Upper lobe of right lung (tissue), 1 donor: ENCODE measurements at places on chromosomes 2 and 18. TPM values are rescaled to one million over a fixed set of nuclear protein-coding genes. Genes with fewer than 3 reads are reported as not detected.

DNA sequence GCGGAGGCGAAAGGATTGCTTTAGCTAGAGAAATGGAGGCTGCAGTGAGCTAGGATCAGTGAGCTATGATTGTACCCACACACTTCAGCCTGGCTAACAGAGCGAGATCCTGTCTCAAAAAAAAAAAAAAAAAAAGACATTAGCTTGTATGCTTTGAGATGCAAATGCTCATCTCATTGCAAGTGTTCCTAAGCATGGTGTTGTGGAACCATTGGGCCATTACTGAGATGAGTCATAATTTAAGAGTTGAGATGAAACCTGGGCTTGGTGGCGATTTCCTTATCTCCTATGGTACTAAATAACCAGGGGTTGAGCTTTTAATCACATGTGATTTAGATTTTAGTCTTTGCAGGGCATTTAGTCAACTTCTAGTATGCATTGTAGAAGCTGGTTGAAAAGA, 2.2 kb downstream of the PLEKHA3 start:
- peaks cover 52% of the 10 kb centered on the region for H3K4me1 ChIP-seq
- DNase-seq, result no peak
- H3K27ac ChIP-seq, result no peak overlapping the region
- H3K36me3 ChIP-seq, result peaks cover 19% of the 10 kb centered on the region

The LRRC30 gene
- total RNA-seq, result not detected

- no peak overlapping the region for H3K4me3 ChIP-seq
- H3K36me3 ChIP-seq, result no peaks in the 10 kb centered on the region
- no peak for DNase-seq
- H3K27ac ChIP-seq, result no peak overlapping the region
Observed at GRCh38 chr2:156380117-156380645, 47.7 kb upstream of the NR4A2 start.

GRCh38 chr2:141029428-141030078, 1101.3 kb downstream of the LRP1B start:
- no peaks in the 10 kb centered on the region for H3K36me3 ChIP-seq
- no peak overlapping the region for H3K27ac ChIP-seq
- H3K27me3 ChIP-seq, result no peaks in the 10 kb centered on the region
- no peak for DNase-seq

DNA sequence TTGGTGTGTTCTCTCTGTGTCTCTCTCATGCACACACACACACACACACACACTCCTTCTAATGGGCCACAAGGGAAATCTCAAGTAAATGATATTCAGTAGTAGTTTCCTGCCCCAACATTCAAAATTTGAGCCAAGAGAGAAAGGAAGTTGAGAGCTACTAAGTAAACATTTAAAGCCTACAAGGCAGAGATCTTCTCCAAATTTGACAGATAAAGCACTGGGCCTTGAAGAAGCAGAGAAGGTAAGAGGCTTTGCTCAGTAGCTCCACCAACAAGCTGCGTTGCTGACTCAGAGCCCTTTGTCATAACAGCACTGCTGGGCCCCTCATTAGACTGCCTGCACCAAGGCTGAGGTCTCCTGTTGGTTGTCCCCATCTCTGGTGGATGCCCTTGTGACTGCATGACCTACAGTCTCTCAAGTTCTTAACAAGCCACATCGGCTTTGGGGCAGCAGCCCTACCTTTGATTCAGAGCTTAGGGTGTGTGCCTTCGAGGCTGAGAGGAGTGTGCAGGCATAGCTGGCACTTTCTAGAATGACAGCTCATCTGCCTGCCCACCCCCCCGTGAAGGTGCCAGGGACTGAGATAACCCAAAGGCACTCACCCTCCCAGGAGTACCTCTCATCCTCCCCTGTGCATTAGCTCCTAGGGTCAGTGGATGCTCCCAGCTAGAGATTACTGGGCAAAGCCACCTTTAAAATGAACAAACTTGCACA, 32.3 kb upstream of the NEB start:
- H3K4me3 ChIP-seq, result no peak overlapping the region
- peaks cover 12% of the 10 kb centered on the region for H3K4me1 ChIP-seq
- H3K36me3 ChIP-seq, result no peaks in the 10 kb centered on the region
- DNase-seq, result no peak
- no peaks in the 10 kb centered on the region for H3K27me3 ChIP-seq

DNA sequence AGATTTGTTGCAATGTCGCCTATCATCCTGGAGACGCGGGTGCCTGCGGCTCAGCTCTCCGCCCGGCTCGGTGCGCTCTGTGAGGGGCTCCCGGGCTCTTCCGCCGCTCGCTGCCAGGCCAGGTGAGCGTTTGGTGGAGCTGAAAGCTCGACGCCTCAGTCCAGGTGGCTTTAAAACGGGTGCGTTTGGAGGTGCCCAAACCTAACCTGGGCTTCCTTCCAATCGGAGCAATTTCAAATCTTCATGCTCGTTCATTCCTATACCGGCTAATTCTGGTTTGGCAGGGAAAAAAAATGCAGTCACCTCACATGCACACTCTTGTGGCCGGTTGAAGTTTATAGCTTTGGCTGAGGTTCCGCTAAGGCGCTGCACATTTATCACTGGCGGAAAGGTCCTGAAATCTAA, at the start of gene SLC16A14:
Gene SLC16A14, minus strand, starts transcription at position 274 of the 405 bp plus-strand sequence. CDS start 9,572 bp downstream, outside the sequence.
- no peak for DNase-seq
- H3K27me3 ChIP-seq, result no peaks in the 10 kb centered on the region
- peak within 1 kb of the TSS; percentile 50 for H3K4me3 ChIP-seq
- no peaks in the 10 kb centered on the region for H3K36me3 ChIP-seq
- peak within 1 kb of the TSS; percentile 67 for H3K27ac ChIP-seq
- H3K4me1 ChIP-seq, result peaks cover 6% of the 10 kb centered on the region

The GPR45 gene
- not detected for total RNA-seq

The ATG4B gene
- total RNA-seq, result 72.0 TPM

DNA sequence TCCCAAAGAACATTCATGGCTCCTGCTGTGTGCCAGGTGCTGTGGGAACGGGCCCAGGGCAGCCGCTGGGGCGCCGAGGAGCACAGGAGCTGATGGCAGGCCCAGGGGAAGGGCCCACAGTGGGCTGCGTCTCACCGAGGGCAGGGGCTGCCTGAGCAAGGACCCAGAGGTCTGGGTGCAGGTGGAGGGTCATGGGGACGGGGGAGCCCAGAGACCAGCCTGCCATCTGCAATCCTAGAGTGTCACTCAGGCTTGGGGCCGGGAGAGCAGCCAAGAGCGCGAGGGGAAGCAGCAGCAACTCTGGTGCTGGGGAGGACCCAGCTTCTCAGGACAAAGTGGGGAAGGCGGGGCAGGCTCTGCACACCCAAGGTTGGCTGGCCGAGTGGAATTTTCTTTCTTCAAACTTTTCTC, 207.4 kb downstream of the HDAC4 start:
- no peaks in the 10 kb centered on the region for H3K4me1 ChIP-seq
- H3K27ac ChIP-seq, result no peak overlapping the region
- H3K27me3 ChIP-seq, result no peaks in the 10 kb centered on the region
- no peak overlapping the region for H3K4me3 ChIP-seq
- DNase-seq, result peak; percentile 59
- H3K36me3 ChIP-seq, result peaks cover 14% of the 10 kb centered on the region

DNA sequence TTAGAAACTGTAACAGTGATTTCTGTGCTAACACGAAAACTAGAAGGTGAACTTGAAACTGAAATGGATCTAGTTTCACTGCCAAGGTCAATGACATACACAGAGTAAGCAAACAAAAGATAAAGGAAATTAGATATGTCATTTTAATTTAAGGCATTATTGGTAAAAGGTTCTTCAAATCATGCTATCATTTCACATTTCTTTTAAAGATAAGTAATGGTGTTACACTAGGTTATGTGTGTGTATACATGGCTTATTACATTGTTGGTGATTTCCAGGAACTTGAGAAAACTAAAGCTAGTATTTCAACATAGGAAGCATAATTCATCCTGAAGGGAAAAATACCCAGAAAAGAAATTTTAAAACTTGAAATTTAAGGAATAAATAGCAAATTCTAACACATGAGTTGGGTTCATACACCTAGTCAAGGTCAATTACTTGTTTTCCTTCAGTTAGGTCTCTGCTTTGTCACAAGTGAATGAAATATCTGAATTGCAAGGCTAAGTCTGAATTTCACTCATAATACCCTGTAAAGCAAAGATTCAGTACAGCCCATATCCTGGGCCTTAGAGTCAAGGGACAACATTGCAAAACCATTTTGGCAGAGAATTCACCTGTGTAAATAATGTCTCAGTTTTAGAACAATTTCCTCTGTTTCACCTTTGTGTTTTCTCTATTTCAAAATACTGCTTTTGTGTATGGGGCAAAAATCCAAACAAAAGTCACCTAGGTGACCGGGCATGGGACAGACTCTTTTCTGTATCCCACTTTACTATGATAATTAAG, 141.6 kb downstream of the SRBD1 start:
- no peak overlapping the region for H3K27ac ChIP-seq
- no peak overlapping the region for H3K4me3 ChIP-seq
- peaks cover 4% of the 10 kb centered on the region for H3K4me1 ChIP-seq
- no peak for DNase-seq
- H3K36me3 ChIP-seq, result no peaks in the 10 kb centered on the region

The HJURP gene
- total RNA-seq, result 1.2 TPM

- H3K36me3 ChIP-seq, result peaks cover 100% of the 10 kb centered on the region
- H3K4me3 ChIP-seq, result no peak overlapping the region
- no peaks in the 10 kb centered on the region for H3K27me3 ChIP-seq
- H3K4me1 ChIP-seq, result no peaks in the 10 kb centered on the region
- peak overlapping the region; percentile 31 for H3K27ac ChIP-seq
Observed at GRCh38 chr2:233270366-233270765, 18.9 kb downstream of the ATG16L1 start.

The NT5C1B gene
- not detected for total RNA-seq

The PMAIP1 gene
- 3.1 TPM for total RNA-seq

- DNase-seq, result no peak
- H3K27ac ChIP-seq, result no peak overlapping the region
- no peaks in the 10 kb centered on the region for H3K4me1 ChIP-seq
Observed at GRCh38 chr2:187783446-187783845, 229.2 kb upstream of the TFPI start.

GRCh38 chr18:58280191-58280590, 236.2 kb downstream of the NEDD4L start:
- no peaks in the 10 kb centered on the region for H3K27me3 ChIP-seq
- DNase-seq, result no peak
- no peak overlapping the region for H3K4me3 ChIP-seq
- no peak overlapping the region for H3K27ac ChIP-seq

DNA sequence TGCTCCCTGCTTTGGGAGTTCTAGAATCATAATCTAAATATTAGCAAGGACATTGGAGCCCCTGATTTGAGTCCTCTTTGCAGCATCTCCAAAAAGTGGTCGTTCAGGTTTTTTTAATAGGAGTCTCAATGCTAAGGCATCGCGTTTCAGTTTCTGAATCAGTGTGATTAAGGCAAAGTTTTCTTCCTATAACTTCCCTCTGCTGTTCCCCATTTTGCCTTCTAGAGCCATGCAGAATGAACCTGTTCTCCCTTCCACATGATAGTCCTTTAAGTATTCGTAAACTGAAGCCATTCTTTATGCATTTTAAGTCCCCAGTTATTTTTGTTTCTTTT, 159.5 kb downstream of the PTGR3 start:
- H3K27me3 ChIP-seq, result no peaks in the 10 kb centered on the region
- H3K4me1 ChIP-seq, result no peaks in the 10 kb centered on the region
- no peak overlapping the region for H3K4me3 ChIP-seq
- H3K27ac ChIP-seq, result no peak overlapping the region

The FSHR gene
- total RNA-seq, result not detected

The CRACDL gene
- 33.3 TPM for total RNA-seq

- no peak for DNase-seq
- H3K4me3 ChIP-seq, result no peak overlapping the region
- peak overlapping the region; percentile 58 for H3K27ac ChIP-seq
- H3K36me3 ChIP-seq, result no peaks in the 10 kb centered on the region
- H3K27me3 ChIP-seq, result no peaks in the 10 kb centered on the region
Observed at GRCh38 chr2:8455236-8456150, 226.4 kb upstream of the ID2 start.

DNA sequence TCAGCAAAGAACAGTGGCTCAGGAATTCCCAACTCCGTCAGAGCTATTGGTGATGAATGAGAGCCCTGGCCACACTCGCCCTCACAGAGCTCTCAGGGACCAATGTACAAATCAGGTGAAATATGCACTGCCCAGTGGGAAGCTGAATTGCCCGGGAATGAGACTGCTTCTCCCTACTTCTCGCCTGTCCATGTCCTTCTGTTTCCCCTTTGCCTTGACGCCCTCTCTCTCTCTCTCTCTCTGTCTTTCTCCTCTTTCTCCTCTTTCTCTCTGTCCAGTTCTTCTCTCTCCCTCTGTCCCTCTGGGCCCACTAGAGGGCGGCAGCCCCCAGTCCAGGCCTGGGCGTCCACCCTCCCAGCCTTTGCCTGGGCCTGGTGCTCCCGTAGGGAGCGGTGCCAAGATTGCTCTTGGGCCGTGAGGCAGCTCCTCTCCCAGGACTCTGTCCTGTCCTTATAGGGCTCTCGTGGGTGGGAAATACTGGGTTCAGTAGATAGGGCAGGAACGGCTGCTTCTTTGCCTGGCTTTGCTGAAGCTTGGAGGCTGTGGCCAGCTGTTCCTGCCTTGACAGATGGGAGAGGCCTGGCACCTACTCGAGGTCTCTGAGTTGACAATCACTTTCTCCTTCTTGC, 28.4 kb upstream of the PUM2 start:
- no peak overlapping the region for H3K4me3 ChIP-seq
- H3K27me3 ChIP-seq, result no peaks in the 10 kb centered on the region
- peak; percentile 82 for DNase-seq

GRCh38 chr18:28793901-28794300, 617.0 kb upstream of the CDH2 start:
- H3K27me3 ChIP-seq, result no peaks in the 10 kb centered on the region
- DNase-seq, result no peak
- H3K4me1 ChIP-seq, result no peaks in the 10 kb centered on the region
- no peaks in the 10 kb centered on the region for H3K36me3 ChIP-seq
- no peak overlapping the region for H3K27ac ChIP-seq

DNA sequence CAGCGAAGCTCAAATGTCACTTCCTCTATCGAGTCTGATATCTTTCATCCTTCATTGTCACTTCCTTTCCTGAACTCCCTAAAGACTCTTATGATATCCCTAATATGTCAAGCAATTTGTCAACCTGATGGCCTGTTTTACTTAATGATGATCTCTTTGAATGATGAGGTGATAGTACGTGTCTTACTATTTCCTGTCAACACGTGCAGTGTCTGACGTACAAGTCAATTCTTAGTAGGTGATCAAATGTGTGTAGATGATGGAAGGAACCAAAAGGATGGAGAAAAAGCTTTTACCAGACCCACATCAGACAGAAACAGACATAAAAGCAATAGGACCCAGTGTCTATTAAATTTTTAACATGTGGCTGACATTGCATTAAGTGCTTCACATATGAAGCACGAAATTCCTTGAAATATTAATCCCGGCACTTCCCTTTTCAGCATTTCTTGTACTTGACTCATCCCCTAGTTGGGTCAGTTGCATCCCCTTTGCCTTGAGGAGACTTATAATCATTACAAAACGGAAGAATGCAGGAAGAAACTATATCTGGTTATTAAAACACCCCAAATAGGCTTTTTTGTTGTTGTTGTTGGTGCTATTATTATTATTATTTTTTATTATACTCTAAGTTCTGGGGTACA, 108.6 kb upstream of the NYAP2 start:
- DNase-seq, result no peak
- no peaks in the 10 kb centered on the region for H3K27me3 ChIP-seq
- H3K27ac ChIP-seq, result no peak overlapping the region
- no peaks in the 10 kb centered on the region for H3K4me1 ChIP-seq
- no peaks in the 10 kb centered on the region for H3K36me3 ChIP-seq

The CPO gene
- not detected for total RNA-seq

GRCh38 chr2:157927155-157927554, 51.0 kb upstream of the ACVR1 start:
- H3K27me3 ChIP-seq, result no peaks in the 10 kb centered on the region
- H3K4me1 ChIP-seq, result no peaks in the 10 kb centered on the region

The ARHGAP28 gene
- 15.7 TPM for total RNA-seq
